ENCODE measurements at places on chromosomes 12 and 14. TPM values are rescaled to one million over a fixed set of nuclear protein-coding genes. Genes with fewer than 3 reads are reported as not detected.
A peak's percentile ranks its signal among the peaks of the same experiment; 100 is the strongest.

Gene CFAP54
- total RNA-seq: 0.71 TPM

- no peaks in the 10 kb centered on the region for H3K27me3 ChIP-seq
- DNase-seq: no peak
- no peak overlapping the region for H3K4me3 ChIP-seq
- no peaks in the 10 kb centered on the region for H3K4me1 ChIP-seq
Measured at GRCh38 chr14:32303865-32304264, 25.2 kb upstream of the AKAP6 start.

Gene PLA2G1B
- total RNA-seq: not detected

GRCh38 chr12:10154145-10154496 lies 17.8 kb downstream of the OLR1 start:
- DNase-seq: no peak
- no peaks in the 10 kb centered on the region for H3K27me3 ChIP-seq

DNA sequence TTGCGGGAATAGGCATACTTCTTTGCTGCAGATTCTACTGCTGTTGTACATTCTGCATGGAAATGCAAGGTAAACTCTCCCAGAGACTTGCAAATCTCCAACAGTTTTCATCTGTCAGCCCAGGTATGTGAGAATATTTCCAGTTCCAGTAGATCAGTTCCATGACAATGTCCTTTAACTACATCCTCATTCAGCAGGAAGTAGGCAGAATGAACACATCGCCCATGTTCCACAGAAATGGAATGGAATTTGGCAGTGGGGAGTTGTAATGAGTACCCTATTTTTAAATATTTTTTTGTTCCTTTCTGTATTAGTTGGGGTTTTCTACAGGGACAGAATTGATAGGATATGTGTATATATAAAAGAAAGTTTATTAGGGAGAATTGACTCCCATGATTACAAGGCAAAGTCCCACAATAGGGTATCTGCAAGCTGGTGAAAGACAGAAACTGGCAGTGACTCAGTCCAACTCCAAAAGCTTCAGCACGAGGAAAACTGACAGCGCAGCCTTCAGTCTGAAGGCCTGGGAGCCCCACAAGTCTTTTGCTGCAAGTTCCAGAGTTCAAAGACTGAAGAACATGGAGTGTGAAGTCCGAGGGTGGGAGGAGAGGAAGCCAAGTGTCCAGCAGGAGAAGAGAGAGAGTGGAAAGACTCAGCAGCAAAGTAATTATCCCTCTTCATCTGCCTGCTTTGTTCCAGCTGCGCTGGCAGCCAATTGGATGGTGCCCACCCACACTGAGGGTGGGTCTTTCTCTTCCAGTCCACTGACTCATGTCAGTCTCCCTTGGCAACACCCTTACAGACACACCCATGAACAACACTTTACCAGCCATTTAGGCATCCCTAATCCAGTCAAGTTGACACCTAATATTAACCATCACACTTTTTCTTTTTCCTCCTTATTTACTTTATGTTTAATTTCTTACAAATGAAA lies 110.4 kb upstream of the SCAF11 start:
- no peaks in the 10 kb centered on the region for H3K36me3 ChIP-seq
- no peaks in the 10 kb centered on the region for H3K27me3 ChIP-seq
- H3K4me3 ChIP-seq: no peak overlapping the region
- peak; percentile 43 for DNase-seq

GRCh38 chr14:30243805-30244204 lies 315.2 kb upstream of the G2E3 start:
- H3K4me1 ChIP-seq: no peaks in the 10 kb centered on the region
- no peaks in the 10 kb centered on the region for H3K27me3 ChIP-seq
- no peak overlapping the region for H3K4me3 ChIP-seq
- H3K27ac ChIP-seq: no peak overlapping the region
- no peaks in the 10 kb centered on the region for H3K36me3 ChIP-seq

DNA sequence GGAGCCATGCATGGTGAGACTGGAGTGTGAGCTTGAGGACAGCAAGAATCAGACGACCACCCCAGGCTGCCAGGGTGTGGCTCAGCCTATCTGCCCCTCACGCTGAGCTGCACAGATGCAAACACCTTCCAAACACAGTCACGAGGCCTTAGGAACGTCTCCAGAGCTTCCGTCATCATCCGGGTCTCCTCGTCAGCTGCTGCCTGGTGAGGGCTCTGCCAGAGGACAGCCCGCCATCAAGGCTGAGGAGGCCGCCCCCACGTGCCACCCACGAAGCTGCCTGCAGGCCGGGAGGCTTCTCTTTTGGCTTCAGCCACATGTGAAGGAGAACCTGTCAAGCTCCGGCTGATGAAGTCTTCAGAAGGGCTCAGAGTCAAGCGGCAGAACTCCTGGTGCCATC lies 13.4 kb downstream of the DDX51 start:
- H3K36me3 ChIP-seq: peaks cover 6% of the 10 kb centered on the region
- H3K27me3 ChIP-seq: no peaks in the 10 kb centered on the region
- no peak overlapping the region for H3K4me3 ChIP-seq
- H3K27ac ChIP-seq: no peak overlapping the region
- no peak for DNase-seq

- no peaks in the 10 kb centered on the region for H3K27me3 ChIP-seq
- no peak overlapping the region for H3K27ac ChIP-seq
- H3K4me1 ChIP-seq: no peaks in the 10 kb centered on the region
- DNase-seq: no peak
Measured at GRCh38 chr12:3962631-3963483, 89.7 kb upstream of the PARP11 start.

Gene RTL1
- 0.09 TPM for total RNA-seq

- H3K4me1 ChIP-seq: peaks cover 14% of the 10 kb centered on the region
- peak overlapping the region; percentile 51 for H3K4me3 ChIP-seq
- peak; percentile 99 for DNase-seq
- peak overlapping the region; percentile 77 for H3K27ac ChIP-seq
- no peaks in the 10 kb centered on the region for H3K27me3 ChIP-seq
Measured at GRCh38 chr14:100192672-100193416, 33.4 kb upstream of the DEGS2 start.

GRCh38 chr12:76685246-76685678 lies 78.7 kb upstream of the ZDHHC17 start:
- no peak overlapping the region for H3K4me3 ChIP-seq
- H3K36me3 ChIP-seq: no peaks in the 10 kb centered on the region
- peak overlapping the region; percentile 48 for H3K27ac ChIP-seq
- H3K27me3 ChIP-seq: no peaks in the 10 kb centered on the region
- DNase-seq: peak; percentile 80

GRCh38 chr12:22228022-22228875 lies 106.3 kb downstream of the ST8SIA1 start:
- no peak for DNase-seq
- no peaks in the 10 kb centered on the region for H3K36me3 ChIP-seq
- H3K4me3 ChIP-seq: no peak overlapping the region
- H3K27ac ChIP-seq: no peak overlapping the region

Gene CCDC177
- 0.09 TPM for total RNA-seq

GRCh38 chr14:97707603-97708002 lies 910.4 kb downstream of the VRK1 start:
- H3K36me3 ChIP-seq: no peaks in the 10 kb centered on the region
- H3K27me3 ChIP-seq: no peaks in the 10 kb centered on the region
- no peaks in the 10 kb centered on the region for H3K4me1 ChIP-seq
- H3K27ac ChIP-seq: no peak overlapping the region

- H3K4me1 ChIP-seq: no peaks in the 10 kb centered on the region
- H3K4me3 ChIP-seq: peak overlapping the region; percentile 43
- no peaks in the 10 kb centered on the region for H3K36me3 ChIP-seq
Measured at GRCh38 chr12:67069451-67070306, 199.5 kb upstream of the CAND1 start.

DNA sequence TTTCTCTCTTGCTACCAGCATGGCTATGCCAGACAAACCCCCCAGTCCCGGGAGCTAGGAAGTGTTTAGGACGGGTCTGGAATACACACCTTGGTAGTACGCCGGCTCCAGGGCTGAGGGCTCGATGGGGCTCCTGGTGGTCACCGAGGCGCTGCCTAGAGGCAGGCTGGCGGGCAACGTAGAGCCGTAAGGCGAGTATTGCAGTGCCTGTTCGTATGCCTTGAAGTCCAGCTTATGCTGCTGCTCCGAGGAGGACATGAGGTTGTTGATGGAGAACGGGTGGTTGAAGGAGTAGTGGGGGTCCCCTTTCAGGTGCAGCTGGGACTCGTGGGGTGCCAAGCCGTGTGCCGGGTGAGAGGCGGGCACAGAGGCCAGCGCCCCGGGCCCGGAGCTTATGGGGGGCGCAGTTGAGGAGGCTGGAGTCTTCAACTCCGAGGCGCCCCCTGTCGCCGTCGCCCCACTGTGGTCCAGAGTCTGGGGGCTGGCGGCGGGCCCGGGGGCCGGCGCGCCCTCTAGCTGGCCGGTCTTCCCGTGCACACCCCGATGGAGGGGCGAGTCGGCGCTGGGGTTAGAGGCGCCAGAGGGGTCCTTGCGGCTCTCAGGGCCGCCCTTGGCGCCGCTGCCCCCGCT lies 3.6 kb downstream of the FOXA1 start:
- DNase-seq: no peak
- H3K4me3 ChIP-seq: peak overlapping the region; percentile 23
- peaks cover 12% of the 10 kb centered on the region for H3K4me1 ChIP-seq
- H3K27ac ChIP-seq: no peak overlapping the region
- no peaks in the 10 kb centered on the region for H3K36me3 ChIP-seq

Gene NANOG
- total RNA-seq: not detected

Gene CTDSP2
- total RNA-seq: 115 TPM

Gene NFATC4
- total RNA-seq: 38.1 TPM

DNA sequence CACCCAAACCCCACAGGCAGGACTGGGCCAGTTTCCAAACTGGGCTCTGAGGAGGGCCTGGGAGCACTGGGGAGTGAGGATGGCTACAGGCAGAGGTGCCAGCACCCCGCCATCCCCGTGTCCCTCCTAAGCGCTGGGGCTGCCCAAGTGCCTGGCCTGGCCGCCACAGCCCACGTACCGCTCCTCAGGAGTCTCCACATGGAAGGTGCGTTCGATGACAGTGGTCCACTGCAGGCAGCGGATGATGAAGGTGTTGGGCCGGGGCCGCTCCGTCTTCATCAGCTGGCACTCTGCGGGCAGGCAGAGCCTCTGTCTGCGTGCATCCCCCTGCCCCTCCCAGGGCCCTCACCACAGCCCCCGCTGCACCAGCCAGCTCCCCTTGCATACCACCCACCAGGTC lies 19.1 kb downstream of the AKT1 start:
- H3K4me3 ChIP-seq: no peak overlapping the region
- no peaks in the 10 kb centered on the region for H3K27me3 ChIP-seq
- no peaks in the 10 kb centered on the region for H3K4me1 ChIP-seq
- H3K27ac ChIP-seq: no peak overlapping the region

- no peaks in the 10 kb centered on the region for H3K27me3 ChIP-seq
- H3K36me3 ChIP-seq: no peaks in the 10 kb centered on the region
- DNase-seq: peak; percentile 7
- no peak overlapping the region for H3K4me3 ChIP-seq
Measured at GRCh38 chr12:102659200-102659911, 179.0 kb upstream of the IGF1 start.

GRCh38 chr12:92732716-92733115 lies 29.9 kb downstream of the PLEKHG7 start:
- no peaks in the 10 kb centered on the region for H3K27me3 ChIP-seq
- no peaks in the 10 kb centered on the region for H3K36me3 ChIP-seq
- H3K4me3 ChIP-seq: no peak overlapping the region

GRCh38 chr14:89330236-89331002 lies 86.6 kb downstream of the FOXN3 start:
- DNase-seq: no peak
- no peaks in the 10 kb centered on the region for H3K4me1 ChIP-seq

GRCh38 chr14:35576856-35577255 lies 42.9 kb downstream of the INSM2 start:
- H3K27ac ChIP-seq: no peak overlapping the region
- no peaks in the 10 kb centered on the region for H3K27me3 ChIP-seq
- H3K4me3 ChIP-seq: no peak overlapping the region
- DNase-seq: peak; percentile 35

DNA sequence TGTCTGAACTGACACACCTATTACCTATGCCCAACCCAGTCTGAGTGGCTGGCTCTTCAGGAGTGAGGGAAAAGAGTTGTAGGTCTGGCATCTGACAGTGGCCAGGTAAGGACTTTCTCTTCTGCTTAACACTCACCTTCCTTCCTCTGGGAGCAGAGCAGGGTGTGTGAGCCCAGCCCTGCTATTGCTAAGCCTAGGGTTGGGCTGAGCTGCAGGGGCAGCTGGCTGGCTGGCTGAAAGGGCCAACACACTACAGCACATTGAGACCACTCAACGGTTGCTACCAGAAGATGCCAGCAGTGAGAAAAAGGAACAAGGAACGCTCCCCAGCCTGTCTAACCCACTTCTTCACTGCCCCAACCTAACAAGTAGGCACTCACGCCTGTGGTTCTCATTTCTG lies 201.2 kb downstream of the DPF3 start:
- DNase-seq: no peak
- no peaks in the 10 kb centered on the region for H3K36me3 ChIP-seq
- no peaks in the 10 kb centered on the region for H3K4me1 ChIP-seq
- no peaks in the 10 kb centered on the region for H3K27me3 ChIP-seq
- H3K4me3 ChIP-seq: no peak overlapping the region
- H3K27ac ChIP-seq: no peak overlapping the region

GRCh38 chr12:89469361-89469760 lies 55.2 kb downstream of the GALNT4 start:
- no peaks in the 10 kb centered on the region for H3K27me3 ChIP-seq
- H3K36me3 ChIP-seq: no peaks in the 10 kb centered on the region
- no peak for DNase-seq
- H3K4me3 ChIP-seq: no peak overlapping the region
- no peak overlapping the region for H3K27ac ChIP-seq

Gene LRRC10
- not detected for total RNA-seq

GRCh38 chr12:93323625-93324329 lies 53.9 kb upstream of the NUDT4 start:
- no peak overlapping the region for H3K4me3 ChIP-seq
- DNase-seq: no peak
- no peak overlapping the region for H3K27ac ChIP-seq
- H3K27me3 ChIP-seq: no peaks in the 10 kb centered on the region
- peaks cover 13% of the 10 kb centered on the region for H3K4me1 ChIP-seq
- no peaks in the 10 kb centered on the region for H3K36me3 ChIP-seq

Gene ATF1
- total RNA-seq: 37.9 TPM

Gene WNT1
- not detected for total RNA-seq

Measured in A673 (cell line).